ENCODE measurements at places on chromosomes 12 and 14. TPM values are rescaled to one million over a fixed set of nuclear protein-coding genes. Genes with fewer than 3 reads are reported as not detected.

Gene KLHL28
- total RNA-seq = 6.2 TPM

Gene CLEC2D
- 2.4 TPM for total RNA-seq

Gene SMARCC2
- 45.4 TPM for total RNA-seq

Gene AVPR1A
- total RNA-seq = not detected

Gene EIF2S3B
- total RNA-seq = 1.5 TPM

Gene SIX6
- not detected for total RNA-seq

Gene LMO3
- total RNA-seq = not detected

Gene IFI27L1
- 14.9 TPM for total RNA-seq

Gene B4GALNT1
- total RNA-seq = not detected

Gene SELPLG
- not detected for total RNA-seq

Gene ACTN1
- total RNA-seq = 177 TPM

Gene TAS2R30
- 4.9 TPM for total RNA-seq

Gene NKX2-1
- not detected for total RNA-seq

Gene FZD10
- not detected for total RNA-seq

Gene NANOG
- total RNA-seq = not detected

Gene RNFT2
- total RNA-seq = 1.3 TPM

Gene CLEC1B
- total RNA-seq = not detected

Gene ANAPC5
- 174 TPM for total RNA-seq

Gene BCL2L14
- not detected for total RNA-seq

Gene SDR9C7
- not detected for total RNA-seq

Gene GRIP1
- total RNA-seq = 0.32 TPM

Gene MORN3
- 0.97 TPM for total RNA-seq
